Stimulated activated CD8-positive, alpha-beta memory T cell treated with anti-CD3 and anti-CD28 coated beads, Interleukin-7, amount 100 ng/mL, for 4 hours (primary cell): ENCODE measurements at places on chromosomes 4 and X.

- no peak for DNase-seq
Measured at GRCh38 chr4:25970226-25970675, 56.2 kb downstream of the SMIM20 start.

DNA sequence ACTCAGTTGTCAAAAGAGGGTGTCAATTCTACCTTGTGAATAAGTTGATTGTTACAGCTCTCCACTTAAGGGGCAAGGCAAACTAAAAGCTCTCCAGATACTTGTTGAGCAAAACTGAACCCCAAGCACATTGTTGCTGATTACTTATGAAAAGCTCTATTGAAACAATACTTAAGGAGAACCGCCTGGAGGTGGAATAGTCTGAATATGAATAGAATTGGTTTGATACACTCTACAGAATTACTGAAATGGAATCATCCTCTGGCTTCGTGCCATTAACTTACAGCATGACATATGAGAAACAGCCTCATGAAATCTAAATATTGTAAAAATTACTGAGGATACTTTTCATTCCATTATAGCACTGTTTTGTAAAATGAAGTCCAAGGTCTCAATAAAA is 127.0 kb upstream of the SH3RF1 start:
- no peak for DNase-seq

GRCh38 chrX:130902446-130902782 is 595 bp downstream of the ENOX2 start:
- no peak for DNase-seq

GRCh38 chr4:82585690-82586435 is 24.1 kb upstream of the TMEM150C start:
- no peak for DNase-seq

DNA sequence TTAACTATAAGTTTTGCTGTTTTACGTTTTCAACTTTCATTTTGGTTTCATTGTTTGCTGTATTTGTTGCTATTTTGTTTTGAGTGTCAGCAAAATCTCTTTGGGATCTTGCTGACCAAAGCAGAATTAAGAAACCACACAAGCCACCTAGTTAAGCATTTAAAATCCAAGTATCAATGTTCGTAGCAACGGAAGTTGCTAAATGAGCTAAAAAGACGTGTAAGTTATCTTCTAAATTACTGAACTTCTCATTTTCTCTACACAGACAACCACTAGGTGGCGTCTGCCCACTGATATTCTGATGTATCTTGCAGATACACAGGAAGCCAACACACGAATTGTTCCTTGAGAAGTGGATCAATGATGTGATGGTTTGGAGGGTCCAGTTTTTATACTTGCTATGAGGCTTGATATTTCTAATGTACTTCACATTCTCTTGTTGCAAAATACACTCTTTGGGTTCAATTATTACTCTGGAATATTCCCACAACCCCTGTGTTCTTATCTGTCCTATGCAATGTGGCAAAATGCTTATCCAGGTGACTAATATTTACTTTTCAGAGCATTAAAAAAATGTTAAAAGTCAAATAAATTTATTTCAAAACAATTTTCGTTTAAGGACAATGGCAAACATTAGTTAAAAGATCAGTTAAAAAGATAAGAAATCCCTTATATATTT is 250.5 kb downstream of the TECRL start:
- DNase-seq = no peak

DNA sequence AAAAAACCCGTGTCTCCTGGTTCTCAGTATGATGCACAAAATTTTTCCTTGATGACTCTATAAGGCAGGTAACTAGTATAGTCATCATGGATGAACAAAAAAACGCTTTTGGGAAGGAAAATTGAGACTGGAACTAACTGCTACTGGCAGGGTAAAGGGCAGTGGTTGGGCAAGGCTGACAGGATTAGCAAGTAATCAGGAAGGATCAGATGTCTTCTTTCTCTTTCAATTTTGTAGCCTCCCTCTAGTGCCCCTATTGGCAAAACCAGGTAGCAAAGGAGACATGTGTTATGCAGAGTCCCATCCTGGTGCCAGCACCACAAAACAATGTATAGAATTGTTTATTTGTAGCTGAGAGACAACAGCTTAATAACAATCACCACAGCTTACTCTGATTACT is 12.8 kb upstream of the SLITRK4 start:
- no peak for DNase-seq

DNA sequence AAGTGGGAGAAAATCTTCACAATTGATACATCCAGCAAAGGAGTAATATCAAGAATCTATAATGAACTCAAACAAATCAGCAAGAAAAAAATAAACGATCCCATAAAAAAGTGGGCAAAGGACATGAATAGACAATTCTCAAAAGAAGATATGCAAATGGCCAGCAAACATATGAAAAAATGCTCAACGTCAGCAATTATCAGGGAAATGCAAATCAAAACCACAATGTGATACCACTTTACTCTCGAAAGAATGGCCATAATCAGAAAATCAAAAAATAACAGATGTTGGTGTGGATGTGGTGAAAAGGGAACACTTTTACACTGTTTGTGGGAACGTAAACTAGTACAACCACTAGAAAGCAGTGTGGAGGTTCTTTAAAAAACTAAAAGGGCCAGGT is 114.3 kb upstream of the CCSER1 start:
- no peak for DNase-seq

- no peak for DNase-seq
Measured at GRCh38 chrX:143466130-143466529, 51.1 kb downstream of the SPANXN3 start.

GRCh38 chr4:79181190-79181589 is 144.7 kb downstream of the NAA11 start:
- DNase-seq = no peak

DNA sequence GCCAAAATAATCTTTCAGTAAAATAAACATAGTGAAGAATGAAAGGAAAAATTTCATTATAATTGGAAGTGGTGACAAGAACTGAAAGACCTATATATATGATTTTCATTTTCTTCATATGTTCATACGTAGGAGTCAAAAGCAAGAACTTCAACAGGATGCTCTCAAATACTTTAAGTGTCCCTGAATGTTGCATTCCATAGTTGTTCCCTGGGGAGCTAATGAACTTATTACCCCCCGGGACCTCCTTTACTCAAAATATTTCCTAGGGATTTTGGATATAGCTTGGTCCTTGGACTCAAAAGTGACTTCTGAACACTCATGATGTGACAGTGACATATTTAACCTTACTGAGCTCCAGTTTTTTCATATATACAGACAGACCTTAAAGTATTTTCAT is 44.9 kb upstream of the NDST4 start:
- no peak for DNase-seq

DNA sequence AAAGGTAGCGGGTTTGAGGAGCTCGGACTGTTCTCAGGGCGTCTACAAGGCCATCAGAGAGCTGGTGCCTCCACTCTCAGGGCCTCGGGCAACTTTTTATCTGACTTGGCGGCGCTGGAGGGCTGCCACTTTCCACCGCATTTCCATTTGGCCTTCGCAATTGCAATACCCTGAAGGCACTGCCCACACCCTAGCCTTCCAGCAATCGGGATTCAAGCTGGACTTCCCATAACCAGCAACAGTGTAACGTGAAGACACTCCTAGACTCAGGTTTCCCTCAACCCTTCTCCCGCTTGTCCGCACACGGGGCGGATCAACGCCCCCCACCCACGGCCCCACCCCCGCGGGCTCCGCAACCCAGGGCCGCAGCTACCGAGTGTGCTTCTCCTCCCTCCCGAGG is 50.2 kb upstream of the BCOR start:
- DNase-seq = no peak

- no peak for DNase-seq
Measured at GRCh38 chr4:169925678-169926077, 100.5 kb downstream of the MFAP3L start.

DNA sequence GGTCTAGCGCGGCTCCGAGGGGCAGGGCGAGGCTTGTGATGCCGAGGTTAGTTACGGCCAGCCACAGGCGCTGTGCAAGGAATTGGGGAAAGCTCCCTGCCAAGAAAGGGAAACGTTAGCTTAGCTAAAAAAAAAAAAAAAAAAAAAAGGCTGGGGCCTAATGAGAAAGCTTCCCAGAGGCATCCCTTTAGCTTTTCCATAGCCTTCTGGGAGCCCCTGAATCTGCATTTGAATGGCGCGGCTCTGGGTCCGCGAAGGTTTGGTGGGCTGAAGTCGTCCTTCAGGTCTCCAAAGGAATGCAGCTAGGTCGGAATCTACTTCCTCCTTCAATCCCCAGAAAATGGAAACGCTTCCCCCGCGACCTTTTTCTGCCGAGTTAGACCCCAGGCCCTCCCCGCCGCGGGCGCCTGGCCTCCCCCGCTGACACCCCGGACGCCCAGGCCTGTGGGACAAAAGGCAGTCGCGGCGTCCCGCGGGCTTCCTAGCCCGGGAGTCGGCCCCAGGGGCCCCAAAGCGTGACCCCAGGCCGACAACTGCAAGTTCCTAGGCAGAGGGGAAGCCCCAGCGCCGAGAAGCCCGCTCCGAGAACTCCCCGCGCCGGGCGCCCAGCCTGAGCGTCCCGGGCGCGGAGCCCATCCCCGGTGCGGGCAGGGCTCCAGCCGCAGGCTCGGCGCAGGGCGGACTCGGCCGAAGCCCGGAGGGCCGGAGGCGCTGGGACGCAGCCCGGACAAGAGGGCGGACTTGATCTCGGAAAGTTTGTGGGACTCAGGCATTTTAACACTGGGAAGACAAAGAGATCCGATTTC is 605 bp upstream of the FAT1 start:
- DNase-seq = no peak

DNA sequence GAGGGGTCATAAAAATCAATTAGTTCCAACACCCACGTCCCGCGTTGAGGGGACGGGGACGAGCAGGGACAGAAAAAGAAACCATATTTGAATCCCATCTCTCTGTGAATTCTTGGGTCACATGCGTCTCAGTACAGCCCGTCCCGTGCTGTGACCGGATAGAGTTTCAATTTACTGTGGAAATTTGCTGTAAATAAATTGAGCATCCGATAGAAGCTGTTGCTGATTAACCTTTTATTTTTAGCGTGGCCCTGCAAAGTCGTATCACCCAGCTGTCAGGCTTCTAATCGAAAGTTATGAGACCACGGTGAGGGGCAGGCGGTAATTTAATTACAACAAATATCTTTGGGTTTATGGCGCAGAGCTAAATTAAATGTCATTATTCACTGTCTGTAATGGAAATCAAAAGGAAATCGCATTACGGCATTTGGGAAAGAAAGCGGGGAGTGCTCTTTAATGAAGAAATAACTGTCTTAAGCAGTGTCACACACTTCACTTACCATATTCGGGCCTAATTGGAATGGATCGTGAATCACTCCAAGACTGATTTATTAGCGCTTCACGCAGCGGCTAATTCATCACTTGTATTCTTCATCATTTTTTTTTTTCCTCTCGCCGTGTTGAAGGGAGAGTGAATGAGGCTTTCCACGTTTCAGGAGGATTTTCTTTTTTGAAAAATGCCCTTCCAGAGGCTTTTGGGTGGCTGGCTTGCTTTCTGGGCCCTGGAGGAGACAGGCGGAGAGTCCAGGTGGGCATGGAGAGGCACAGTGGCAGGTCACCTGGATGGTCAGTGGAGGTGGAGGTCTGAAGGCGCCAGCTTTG is 7.3 kb downstream of the SHOX start:
- no peak for DNase-seq
